ENCODE measurements at places on chromosomes 2 and 18. TPM values are rescaled to one million over a fixed set of nuclear protein-coding genes. Genes with fewer than 3 reads are reported as not detected.

The IRS1 gene
- under 0.01 TPM for total RNA-seq

The SETBP1 gene
- 0.38 TPM for total RNA-seq

The NTSR2 gene
- not detected for total RNA-seq

The DIPK1C gene
- not detected for total RNA-seq

The ZC3H6 gene
- 2.9 TPM for total RNA-seq

The ALPG gene
- total RNA-seq = not detected

The REG1B gene
- not detected for total RNA-seq

The MARCO gene
- total RNA-seq = not detected

The LINC00305 gene
- not detected for total RNA-seq

The PLCL1 gene
- 3.8 TPM for total RNA-seq

The TUBB8B gene
- total RNA-seq = not detected

The IL36B gene
- not detected for total RNA-seq

The PSMA8 gene
- not detected for total RNA-seq

The MOB1A gene
- total RNA-seq = 77.2 TPM

The SALL3 gene
- total RNA-seq = not detected

The CRYBA2 gene
- not detected for total RNA-seq

The GALNT14 gene
- not detected for total RNA-seq

The GULP1 gene
- 35.5 TPM for total RNA-seq

The MTERF4 gene
- total RNA-seq = 31.4 TPM

The C2orf49 gene
- 18.1 TPM for total RNA-seq

The PTGR3 gene
- total RNA-seq = 10.1 TPM

The OXER1 gene
- total RNA-seq = not detected

The TGFBRAP1 gene
- total RNA-seq = 23.8 TPM

The TUBA3E gene
- not detected for total RNA-seq

The HNMT gene
- total RNA-seq = 1.7 TPM

The IL1RL1 gene
- 89.9 TPM for total RNA-seq

The SULT1C2 gene
- total RNA-seq = not detected

The SDC1 gene
- total RNA-seq = 0.47 TPM

The NT5C1B gene
- total RNA-seq = not detected

The CRYGC gene
- not detected for total RNA-seq

The ITPRIPL1 gene
- 0.75 TPM for total RNA-seq

The ZSWIM2 gene
- total RNA-seq = not detected

The KLHL14 gene
- not detected for total RNA-seq

The FN1 gene
- total RNA-seq = 3,205 TPM

Data from endothelial cell of coronary artery (primary cell).